Renal pelvis (tissue), 12 donors: ENCODE measurements at places on chromosomes 1 and 21. TPM values are rescaled to one million over a fixed set of nuclear protein-coding genes. Genes with fewer than 3 reads are reported as not detected.

Gene FLG
- 1.1 TPM for polyA plus RNA-seq

Gene ABCA4
- 10.0 TPM for polyA plus RNA-seq

Gene KRTAP13-2
- not detected for polyA plus RNA-seq

Gene PTGFRN
- 48.9 TPM for polyA plus RNA-seq

Gene AMY1A
- polyA plus RNA-seq, result 0.40 TPM

Gene MPL
- 0.65 TPM for polyA plus RNA-seq

Gene TMPRSS15
- 0.22 TPM for polyA plus RNA-seq

Gene CR1L
- 0.78 TPM for polyA plus RNA-seq

Gene TIAM1
- polyA plus RNA-seq, result 14.4 TPM

Gene TPTE
- polyA plus RNA-seq, result 0.06 TPM

Gene MMP23B
- polyA plus RNA-seq, result 34.6 TPM

- no peak for DNase-seq
Observed at GRCh38 chr1:228487336-228488124, at the start of gene RNF187. TSS of gene RNF187 (plus strand) at chr1:228487382.

GRCh38 chr1:170388489-170388888 is 143.5 kb upstream of the GORAB start:
- no peak for DNase-seq

GRCh38 chr1:71787699-71788098 is 494.6 kb downstream of the NEGR1 start:
- no peak for DNase-seq

GRCh38 chr1:194813096-194813495 is 1626.7 kb upstream of the B3GALT2 start:
- DNase-seq, result no peak

GRCh38 chr1:156995412-156995811 is 50.1 kb downstream of the ARHGEF11 start:
- no peak for DNase-seq

- no peak for DNase-seq
Observed at GRCh38 chr21:27423906-27424595, 457.2 kb upstream of the ADAMTS5 start.

DNA sequence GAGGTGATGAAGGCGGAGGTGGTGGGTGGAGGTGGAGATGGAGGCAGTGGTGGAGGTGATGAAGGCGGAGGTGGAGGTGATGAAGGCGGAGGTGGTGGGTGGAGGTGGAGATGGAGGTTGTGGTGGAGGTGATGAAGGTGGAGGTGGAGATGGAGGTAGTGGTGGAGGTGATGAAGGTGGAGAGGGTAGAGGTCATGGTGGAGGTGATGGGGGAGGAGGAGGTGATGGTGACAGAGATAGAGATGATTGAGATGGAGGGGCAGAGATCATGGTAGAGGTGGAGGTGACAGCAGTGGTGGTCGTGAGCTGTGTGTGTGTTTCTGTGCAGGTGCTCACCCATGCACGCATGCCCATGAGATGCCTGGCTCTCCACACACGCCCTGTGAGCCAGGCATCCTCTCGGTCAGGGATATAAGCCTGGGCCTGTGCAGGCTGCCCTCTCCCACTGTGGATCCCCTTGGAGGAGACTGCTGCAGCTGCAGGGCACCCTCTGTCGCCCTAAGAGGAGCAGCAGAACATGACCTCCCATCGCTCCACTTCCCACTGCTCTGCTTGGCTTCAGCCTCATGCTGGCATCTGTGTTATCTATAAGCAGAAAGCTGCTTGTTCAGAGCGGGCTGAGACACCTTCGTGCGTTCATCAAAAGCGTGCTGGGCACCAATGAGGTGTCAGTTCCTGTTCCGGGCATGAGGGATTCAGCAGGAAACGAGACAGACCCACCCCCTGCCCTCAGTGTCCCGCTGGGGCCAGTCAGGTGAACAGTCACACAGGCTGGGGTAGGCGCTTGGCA is 20.5 kb upstream of the NPHP4 start:
- no peak for DNase-seq

GRCh38 chr1:115363171-115363570 is 25.1 kb upstream of the NGF start:
- DNase-seq, result no peak

DNA sequence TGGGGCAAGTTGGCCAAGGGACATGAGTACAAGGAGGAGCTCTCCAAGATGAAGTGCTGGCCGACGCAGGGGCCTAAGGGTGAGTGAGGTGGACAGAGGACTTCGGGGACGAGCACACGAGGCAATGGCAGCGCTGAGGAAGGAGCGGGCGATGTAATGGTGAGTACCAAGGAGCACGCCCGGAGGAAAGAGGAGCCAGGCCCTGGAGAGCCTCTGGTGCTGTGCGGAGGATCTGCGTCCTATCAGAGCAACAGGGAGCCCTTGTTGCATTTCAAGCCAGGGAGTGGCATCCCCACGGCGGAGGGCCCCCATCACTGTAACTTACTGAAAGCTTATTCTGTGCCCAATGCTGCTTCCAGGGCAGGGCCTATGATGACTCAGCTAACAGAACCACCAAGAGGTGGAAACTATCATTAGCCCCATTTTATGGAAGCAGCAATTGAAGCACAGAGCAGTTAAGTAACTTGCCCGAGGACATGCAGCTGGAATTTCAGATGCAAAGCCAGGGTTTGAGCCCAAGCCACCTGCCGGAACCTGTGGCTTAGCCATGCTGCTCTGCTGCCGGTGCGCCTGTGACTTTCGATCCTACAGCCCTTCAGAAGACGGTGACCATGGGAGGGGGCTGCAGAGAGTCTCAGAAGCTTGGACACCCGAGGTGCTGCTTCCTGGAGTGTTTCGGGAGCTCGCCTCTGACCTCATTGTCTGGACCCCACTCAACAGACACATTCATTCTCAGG is 17.6 kb upstream of the AJAP1 start:
- DNase-seq, result no peak

GRCh38 chr1:206823727-206824126 is 41.7 kb upstream of the IL20 start:
- no peak for DNase-seq

GRCh38 chr1:82555501-82555900 is 754.8 kb downstream of the ADGRL2 start:
- no peak for DNase-seq

GRCh38 chr1:157782931-157783330 is 6.0 kb upstream of the FCRL2 start:
- no peak for DNase-seq

DNA sequence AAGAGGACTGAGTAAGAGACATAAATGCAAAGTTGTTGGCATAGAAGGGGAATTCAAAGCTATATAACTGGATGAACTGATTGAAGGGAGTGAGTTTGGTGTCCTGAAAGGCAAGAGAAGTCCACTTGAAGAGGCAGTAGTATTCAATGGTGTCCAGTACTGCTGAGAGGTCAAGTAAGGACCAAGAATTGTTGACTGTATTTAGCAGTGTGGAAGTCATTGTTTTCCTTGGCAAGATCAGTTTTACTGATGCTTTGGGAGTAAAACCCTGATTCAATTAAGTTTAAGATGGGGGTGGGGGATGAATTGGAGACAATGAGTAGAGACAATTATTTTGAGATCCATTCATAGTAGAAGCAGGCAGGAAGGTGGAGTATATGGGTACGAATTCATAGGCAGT is 5.8 kb upstream of the LRRC8D start:
- no peak for DNase-seq

GRCh38 chr1:185652348-185652747 is 81.8 kb upstream of the HMCN1 start:
- no peak for DNase-seq

DNA sequence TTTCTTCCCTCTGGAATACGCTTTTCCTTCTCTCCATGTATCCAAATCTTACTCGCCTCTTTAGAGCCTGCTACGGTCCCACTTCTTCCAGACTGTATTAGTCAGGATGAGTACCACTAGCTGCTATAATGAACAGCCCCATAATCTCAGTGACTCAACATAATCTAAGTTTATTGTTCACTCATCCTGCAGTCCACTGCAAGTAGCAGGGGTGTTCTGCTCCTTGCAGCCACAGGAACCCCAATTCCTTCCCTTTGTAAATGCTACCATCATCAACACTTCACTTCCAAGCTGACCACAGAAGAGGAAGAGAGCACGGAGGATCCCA is 18.1 kb upstream of the LDLRAP1 start:
- DNase-seq, result no peak

DNA sequence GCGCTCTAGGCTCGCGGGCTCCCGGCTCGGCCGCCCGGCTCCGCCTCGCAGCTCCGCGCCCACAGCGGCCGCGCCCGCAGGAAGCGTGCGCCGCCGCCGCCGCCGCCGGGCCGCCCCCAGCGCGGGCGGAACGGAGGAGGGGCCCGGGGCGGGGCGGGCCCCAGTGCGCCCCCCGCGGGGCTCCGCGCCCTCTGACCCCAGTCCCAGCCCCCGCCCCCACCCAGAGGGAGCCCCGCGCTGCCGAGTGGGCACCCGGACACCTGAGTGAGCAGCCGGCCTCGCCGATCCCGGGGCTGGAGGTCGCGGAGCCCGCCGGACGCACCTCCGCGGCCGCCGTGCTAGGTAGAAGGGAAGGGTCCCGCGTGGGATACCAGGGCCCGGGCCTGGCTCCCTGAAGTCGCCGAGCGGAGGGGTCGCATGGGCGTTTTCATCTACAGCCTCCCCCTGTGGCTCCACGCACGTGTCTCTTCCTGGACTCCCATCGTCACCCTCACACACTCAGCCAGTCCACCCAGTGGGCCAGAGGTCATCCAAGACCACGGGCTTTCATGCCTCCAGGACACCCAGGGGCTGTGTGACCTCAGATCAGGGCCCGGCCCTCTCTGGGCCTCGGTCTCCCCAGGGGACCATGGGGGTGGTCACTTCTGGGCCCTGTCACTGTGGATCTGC is at the start of gene SDC3:
Gene SDC3, minus strand, starts transcription at position 63 of the 669 bp plus-strand sequence. CDS start 172 bp downstream, outside the sequence.
- DNase-seq, result no peak
